Central memory CD8-positive, alpha-beta T cell (primary cell): ENCODE measurements at places on chromosomes 5 and 9.

DNA sequence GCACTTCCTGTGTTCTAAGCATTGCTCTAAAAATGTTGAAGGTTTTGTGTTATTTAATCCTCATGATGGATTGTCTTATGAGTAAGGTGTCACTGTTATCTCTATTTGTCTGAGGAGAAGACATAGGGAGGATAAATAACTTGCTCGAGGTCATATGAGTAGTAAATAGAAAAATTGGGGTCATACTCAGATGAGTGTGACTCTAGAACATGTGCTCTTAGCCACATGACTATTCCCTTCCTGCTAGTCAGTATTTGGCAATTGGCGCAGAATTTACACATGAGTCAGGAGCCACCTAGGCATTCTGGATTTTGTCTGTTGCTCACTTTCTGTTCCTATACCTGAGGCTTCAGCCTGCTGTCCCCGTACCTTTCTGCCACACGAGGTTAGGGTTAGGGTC, 234.6 kb upstream of the CD180 start:
- no peak for DNase-seq
- H3K4me3 ChIP-seq = no peak overlapping the region
- no peaks in the 10 kb centered on the region for H3K4me1 ChIP-seq
- H3K36me3 ChIP-seq = no peaks in the 10 kb centered on the region

DNA sequence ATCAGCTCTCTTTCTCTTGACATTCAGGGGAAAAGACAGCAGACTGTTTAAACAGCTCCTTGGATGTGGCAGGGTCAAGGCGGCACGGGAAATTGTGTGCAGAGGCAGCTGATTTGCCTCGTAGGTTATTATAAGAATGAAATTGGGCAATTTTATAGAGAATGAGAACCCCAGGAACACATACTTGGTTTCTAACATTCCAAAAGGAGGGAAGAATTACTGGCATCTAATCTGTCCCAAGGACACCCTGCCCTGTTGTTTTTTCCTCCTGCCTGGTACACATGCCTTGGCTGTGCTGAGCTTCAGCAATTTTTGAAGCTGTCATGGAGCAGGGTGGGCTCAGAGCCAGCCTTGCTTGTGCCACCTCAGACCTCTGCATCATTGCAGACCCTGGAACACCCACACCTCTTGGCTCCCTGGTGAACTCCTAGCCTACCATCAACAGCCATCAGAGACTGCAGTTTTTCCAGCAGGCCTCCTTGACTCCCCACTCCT, 143.6 kb downstream of the BOD1 start:
- no peak overlapping the region for H3K4me3 ChIP-seq
- no peaks in the 10 kb centered on the region for H3K36me3 ChIP-seq
- H3K27me3 ChIP-seq = peaks cover 3% of the 10 kb centered on the region
- no peak for DNase-seq
- H3K4me1 ChIP-seq = no peaks in the 10 kb centered on the region

GRCh38 chr9:130905125-130905901, 8.7 kb upstream of the QRFP start:
- no peak overlapping the region for H3K4me3 ChIP-seq
- no peak for DNase-seq
- H3K27me3 ChIP-seq = peaks cover 47% of the 10 kb centered on the region
- no peak overlapping the region for H3K27ac ChIP-seq

DNA sequence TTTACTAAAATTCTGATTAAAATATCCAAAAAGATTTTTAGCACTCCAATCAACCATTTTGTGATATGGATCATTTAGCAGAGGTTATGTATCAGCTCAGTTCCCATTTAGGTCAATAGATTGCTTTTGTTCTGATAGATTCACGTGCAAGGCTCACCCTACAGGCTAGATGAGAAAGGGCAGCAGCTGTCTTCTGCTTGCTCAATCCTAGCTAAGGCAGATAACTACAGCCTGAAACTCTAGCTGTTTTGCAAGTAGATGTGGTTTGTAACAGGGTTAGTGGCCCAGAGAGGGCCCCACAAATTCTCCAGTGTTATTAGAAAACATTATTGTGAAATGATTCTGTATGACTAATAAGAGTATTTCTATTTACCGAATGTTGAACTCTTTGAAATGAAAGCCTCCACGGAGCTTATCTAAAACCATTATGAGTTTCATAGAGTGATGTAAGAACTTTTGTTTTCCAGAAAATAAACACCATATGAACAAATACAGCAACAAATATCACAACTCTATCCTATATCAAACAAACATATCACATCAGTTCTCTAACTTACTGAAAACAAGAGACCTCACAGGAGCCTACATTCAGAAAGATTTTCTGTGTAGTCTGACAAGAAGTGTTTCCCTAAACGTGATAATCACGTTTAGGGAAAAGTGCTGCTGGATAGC, 841.9 kb upstream of the ACO1 start:
- no peak overlapping the region for H3K27ac ChIP-seq
- no peak for DNase-seq
- H3K36me3 ChIP-seq = no peaks in the 10 kb centered on the region
- H3K27me3 ChIP-seq = no peaks in the 10 kb centered on the region
- H3K4me3 ChIP-seq = no peak overlapping the region

DNA sequence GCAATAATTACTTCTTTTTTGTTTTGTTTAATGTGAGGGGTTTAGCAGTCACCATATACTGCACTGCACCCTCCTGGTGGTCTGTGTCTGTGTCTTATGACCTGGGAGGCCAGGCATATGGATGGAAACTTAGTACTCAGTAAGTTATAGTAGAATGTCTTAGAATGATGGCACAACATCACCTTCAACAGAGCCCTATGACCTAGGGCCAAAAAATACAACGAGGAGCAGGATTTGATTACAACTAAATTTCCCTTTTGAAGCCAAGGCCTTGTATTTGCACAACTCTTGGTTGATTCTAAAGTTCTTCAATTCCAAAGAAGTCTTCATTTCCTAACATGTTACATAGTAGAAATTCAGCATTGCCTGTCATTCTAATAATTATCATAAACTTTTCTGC, 422.1 kb upstream of the PIK3R1 start:
- no peak overlapping the region for H3K27ac ChIP-seq
- H3K27me3 ChIP-seq = no peaks in the 10 kb centered on the region
- no peaks in the 10 kb centered on the region for H3K36me3 ChIP-seq
- no peak overlapping the region for H3K4me3 ChIP-seq

- no peak overlapping the region for H3K4me3 ChIP-seq
- no peaks in the 10 kb centered on the region for H3K4me1 ChIP-seq
- no peaks in the 10 kb centered on the region for H3K36me3 ChIP-seq
Observed at GRCh38 chr5:15604986-15605385, 105.0 kb downstream of the FBXL7 start.

GRCh38 chr5:30693326-30693725, 500.2 kb upstream of the CDH6 start:
- DNase-seq = no peak
- no peaks in the 10 kb centered on the region for H3K27me3 ChIP-seq
- no peaks in the 10 kb centered on the region for H3K36me3 ChIP-seq
- H3K4me3 ChIP-seq = no peak overlapping the region
- H3K27ac ChIP-seq = no peak overlapping the region

DNA sequence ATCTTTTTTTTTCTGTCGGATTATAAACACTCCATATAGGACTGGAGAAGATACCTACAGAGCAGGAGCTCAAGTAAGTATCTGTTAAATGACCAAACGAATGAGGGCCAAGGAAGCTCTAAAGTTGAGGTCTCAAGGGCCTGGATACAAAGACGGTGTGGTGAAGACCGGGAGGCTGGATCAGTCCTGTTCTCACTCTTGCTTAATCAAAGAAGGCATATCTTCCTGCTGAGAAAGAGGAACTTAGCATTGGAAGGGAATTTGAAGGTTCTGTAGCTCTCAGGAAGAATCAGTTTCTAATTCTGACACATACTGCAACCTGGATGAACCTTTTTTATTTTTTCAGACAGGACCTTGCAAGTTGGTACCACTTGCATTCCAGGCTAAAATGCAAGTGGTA, 28.3 kb upstream of the PAX5 start:
- no peaks in the 10 kb centered on the region for H3K4me1 ChIP-seq
- no peak for DNase-seq
- no peaks in the 10 kb centered on the region for H3K36me3 ChIP-seq
- H3K27ac ChIP-seq = no peak overlapping the region
- H3K4me3 ChIP-seq = no peak overlapping the region

DNA sequence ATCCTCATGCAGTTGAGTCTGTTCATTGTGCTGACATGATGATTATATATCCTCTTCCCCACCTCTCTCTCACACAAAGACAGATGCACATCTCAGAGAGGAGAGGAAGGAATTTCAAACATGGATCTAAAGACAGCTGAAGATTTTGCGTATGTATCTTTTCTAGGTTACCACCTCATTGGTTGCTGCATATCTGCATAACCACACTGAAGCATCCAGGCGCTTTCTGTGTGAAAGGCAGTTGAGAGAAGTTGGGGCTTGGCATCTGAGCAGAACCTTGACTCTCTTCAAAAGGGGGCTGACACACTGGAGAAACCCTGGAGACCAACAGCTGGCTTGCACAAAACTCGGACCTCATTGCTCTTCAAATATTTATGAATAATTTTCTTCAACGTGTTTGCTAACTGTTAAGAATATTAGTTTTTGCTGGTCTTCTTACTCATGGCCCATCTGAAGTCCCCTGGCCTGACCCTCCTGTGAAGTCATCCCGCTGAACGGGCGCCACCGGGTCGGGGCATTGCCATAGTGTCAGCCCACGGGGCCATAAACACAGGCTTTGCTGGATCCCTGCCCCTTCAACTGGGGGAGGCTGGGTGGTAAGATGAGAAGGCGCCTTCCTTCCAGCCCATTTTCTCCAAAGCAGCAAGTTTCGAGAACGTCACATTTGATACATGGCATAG, 593.2 kb upstream of the CLINT1 start:
- no peaks in the 10 kb centered on the region for H3K4me1 ChIP-seq
- no peak overlapping the region for H3K27ac ChIP-seq
- H3K36me3 ChIP-seq = no peaks in the 10 kb centered on the region
- H3K4me3 ChIP-seq = no peak overlapping the region
- H3K27me3 ChIP-seq = no peaks in the 10 kb centered on the region
- no peak for DNase-seq

- DNase-seq = peak; percentile 52
- no peaks in the 10 kb centered on the region for H3K4me1 ChIP-seq
- H3K4me3 ChIP-seq = no peak overlapping the region
- H3K27ac ChIP-seq = no peak overlapping the region
Observed at GRCh38 chr5:180470966-180471582, 23.1 kb upstream of the CNOT6 start.

GRCh38 chr9:124309667-124310084, 51.9 kb downstream of the NEK6 start:
- no peak overlapping the region for H3K4me3 ChIP-seq
- no peak for DNase-seq
- H3K36me3 ChIP-seq = no peaks in the 10 kb centered on the region
- no peak overlapping the region for H3K27ac ChIP-seq
- H3K27me3 ChIP-seq = no peaks in the 10 kb centered on the region
- peaks cover 6% of the 10 kb centered on the region for H3K4me1 ChIP-seq

DNA sequence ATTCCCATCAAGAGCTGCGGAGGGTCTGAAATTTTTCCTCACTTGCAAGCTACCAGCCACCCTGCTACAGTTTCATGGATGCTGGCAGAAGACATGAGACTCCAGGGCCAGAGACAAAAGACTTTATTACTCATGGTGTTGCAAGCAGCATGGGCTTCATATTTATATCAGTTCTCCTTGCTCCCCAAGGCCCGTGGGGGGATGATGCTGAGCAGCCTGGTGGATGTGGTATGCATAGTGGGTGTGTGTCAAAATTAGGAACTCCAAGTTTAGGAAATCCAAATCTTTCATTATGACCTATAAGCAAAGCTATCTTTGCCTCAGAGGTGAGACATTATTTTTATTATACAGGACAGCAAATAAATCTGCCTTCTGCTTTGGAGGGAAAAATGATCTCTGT, 105.7 kb upstream of the ALDH1B1 start:
- H3K4me1 ChIP-seq = no peaks in the 10 kb centered on the region
- H3K27me3 ChIP-seq = no peaks in the 10 kb centered on the region
- no peaks in the 10 kb centered on the region for H3K36me3 ChIP-seq
- no peak overlapping the region for H3K4me3 ChIP-seq

GRCh38 chr5:117072439-117072838, 497.8 kb upstream of the SEMA6A start:
- no peak overlapping the region for H3K27ac ChIP-seq
- DNase-seq = no peak
- H3K4me3 ChIP-seq = no peak overlapping the region
- no peaks in the 10 kb centered on the region for H3K4me1 ChIP-seq
- H3K27me3 ChIP-seq = no peaks in the 10 kb centered on the region

DNA sequence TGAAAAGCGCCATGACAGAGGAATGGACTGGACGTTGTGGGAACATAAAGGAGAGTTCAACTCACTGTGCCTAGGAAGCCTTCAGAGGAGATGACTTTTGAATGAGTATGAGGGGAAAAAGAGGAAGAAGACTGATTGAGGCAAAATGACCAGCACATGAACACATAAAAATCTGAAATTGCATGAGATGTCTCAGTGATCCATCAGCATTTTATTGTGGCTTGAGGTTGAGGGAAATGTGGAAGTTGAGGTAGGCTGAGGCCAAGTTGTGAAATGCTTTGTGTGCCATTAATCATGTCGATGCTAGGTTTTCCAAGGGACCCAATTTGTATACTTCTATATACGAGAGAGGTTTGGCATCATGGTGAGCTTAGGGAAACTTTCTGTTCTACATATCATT, 140.9 kb upstream of the TLX3 start:
- no peak for DNase-seq
- H3K4me1 ChIP-seq = no peaks in the 10 kb centered on the region
- H3K27ac ChIP-seq = no peak overlapping the region
- H3K27me3 ChIP-seq = peaks cover 31% of the 10 kb centered on the region
